ENCODE measurements at places on chromosomes 6 and 20.
A peak's percentile ranks its signal among the peaks of the same experiment; 100 is the strongest.

- DNase-seq, result no peak
Observed at GRCh38 chr20:35617397-35618262, 2.0 kb downstream of the SPAG4 start.

DNA sequence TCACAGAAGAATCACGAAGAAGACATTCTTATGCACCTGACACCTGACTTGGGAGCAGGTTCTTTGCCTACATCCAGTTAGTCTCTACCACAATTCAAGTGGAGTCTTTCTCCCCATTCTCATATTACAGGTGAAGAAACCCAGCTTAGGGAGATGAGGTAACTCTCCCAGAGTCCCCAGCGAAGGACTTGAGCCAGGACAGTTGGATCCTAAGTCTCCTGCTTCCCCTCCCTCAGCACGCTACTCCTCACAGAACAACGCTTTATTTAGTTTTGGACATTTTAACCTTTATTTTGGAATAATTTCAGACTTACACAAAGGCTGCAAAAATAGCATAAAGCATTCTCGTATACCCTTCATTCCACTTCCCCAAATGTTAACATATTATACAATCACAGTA is 824 bp upstream of the CSTL1 start:
- no peak for DNase-seq

- DNase-seq, result peak; percentile 75
Observed at GRCh38 chr20:57398231-57398821, 7.1 kb downstream of the RBM38 start.

GRCh38 chr6:53926505-53926904 is 131.7 kb downstream of the LRRC1 start:
- DNase-seq, result no peak

DNA sequence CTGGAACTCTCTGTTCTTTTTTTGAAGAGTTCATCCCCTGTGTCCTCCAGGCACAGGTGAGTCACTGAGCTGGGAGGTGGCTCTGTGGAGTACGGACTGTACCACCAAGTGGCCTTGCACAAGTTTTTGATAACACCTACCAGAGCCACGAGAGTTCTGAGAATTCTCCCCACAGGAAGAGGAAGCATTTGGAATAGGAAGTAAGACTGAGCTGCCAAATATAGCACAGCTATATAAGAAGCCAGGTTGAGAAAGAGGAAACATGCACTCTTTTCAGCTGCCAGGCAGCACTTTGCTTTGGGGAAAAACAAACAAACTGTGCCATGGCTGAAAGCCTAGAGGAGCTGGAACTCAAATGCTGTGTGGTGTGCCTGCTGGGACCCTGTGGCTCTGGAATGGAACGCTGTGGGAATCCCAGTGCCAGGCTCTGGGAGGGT is 70.8 kb upstream of the RIPOR2 start:
- peak; percentile 70 for DNase-seq

- DNase-seq, result no peak
Observed at GRCh38 chr20:11229772-11230171, 556.0 kb upstream of the JAG1 start.

GRCh38 chr20:25280574-25281535 is 33.0 kb downstream of the PYGB start:
- no peak for DNase-seq

DNA sequence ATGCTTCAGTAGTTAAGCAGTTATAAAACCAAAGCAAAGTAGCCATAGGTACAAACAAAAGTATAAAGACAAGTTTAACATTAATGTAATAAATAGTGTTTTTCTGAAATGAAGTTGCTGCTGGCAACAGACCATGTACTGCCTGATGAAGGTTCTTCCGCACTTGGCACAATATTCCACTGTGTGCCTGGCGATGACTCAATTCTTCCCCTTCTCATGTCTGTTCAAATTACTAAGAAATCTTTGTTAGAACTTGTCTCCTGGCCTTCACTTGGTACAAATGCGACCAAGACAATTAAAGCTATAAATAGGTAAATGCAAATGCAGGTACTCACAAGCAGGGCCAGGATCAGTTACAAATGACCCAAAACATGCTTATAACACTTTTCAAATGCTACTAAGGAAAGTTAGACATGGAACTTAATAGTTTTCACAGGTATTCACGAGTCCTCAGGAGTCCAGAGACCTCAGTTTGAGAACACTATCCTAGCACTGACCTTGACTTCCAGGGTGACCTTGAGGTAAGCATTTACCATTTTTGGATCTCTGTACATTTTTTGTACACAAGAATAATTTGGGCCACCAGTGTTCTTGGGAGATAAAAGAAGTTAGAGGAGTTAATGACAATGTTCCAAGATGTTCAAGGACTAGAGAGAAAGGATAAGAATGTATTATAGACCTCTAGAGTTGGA is 8.1 kb upstream of the DDR1 start:
- DNase-seq, result no peak

DNA sequence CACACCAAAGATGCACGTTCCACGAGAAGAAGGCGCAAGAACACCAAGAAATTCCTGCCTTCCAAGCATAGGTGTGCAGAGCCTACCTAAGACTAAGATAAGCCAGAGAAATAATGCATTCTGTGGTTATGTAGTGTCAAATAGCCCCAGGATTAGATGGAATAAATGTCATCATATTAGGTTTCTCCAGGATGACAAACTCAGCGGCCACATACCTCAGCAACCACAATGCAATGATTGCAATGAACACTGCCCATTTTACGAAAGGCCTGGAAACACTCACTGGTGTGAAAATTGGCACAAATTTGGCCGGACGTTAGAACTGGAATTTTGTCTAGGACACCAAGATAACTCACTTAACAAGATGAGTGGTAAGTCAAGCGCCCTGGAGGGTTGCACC is 129.7 kb downstream of the SLC22A3 start:
- no peak for DNase-seq

- DNase-seq, result no peak
Observed at GRCh38 chr20:23346002-23346401, 4.6 kb upstream of the NXT1 start.

DNA sequence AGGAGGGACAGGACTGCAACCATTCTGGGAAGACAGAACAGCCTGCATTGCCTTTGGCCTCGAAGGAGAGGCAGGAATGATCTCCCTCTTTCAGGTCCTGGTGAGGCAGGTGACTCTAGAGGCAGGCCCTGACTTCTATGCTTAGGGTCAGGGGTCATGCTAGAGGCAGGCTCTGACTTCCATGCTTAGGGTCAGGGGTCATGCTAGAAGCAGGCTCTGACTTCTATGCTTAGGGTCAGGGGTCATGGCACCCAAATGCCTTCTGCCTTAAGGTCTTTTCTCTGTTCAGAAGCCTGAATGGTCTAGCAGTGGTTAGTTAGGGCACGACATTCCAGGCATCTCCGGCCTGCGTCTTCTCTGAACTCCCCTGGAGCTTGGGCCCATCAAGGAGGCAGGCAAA is 35.1 kb upstream of the AAR2 start:
- DNase-seq, result no peak

DNA sequence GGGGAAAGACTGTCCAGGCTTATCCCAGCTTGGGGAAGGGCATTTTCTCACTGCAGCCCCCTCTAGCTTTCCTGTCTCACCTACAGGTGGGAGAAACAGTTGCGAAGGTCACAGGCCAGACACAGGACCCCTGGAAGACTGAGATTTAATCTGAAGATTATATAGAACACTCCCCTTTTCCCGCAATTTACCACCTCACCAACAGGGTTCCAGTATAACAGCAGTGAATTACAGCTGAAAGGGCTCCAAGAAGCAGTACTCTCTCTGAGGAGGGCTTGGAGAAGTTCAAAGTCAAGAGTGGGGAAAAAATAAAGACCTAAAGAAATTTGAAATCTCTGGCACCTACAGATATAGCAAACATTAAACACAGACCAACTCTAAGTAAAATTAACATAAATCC is 111.9 kb downstream of the ANKRD60 start:
- DNase-seq, result no peak

DNA sequence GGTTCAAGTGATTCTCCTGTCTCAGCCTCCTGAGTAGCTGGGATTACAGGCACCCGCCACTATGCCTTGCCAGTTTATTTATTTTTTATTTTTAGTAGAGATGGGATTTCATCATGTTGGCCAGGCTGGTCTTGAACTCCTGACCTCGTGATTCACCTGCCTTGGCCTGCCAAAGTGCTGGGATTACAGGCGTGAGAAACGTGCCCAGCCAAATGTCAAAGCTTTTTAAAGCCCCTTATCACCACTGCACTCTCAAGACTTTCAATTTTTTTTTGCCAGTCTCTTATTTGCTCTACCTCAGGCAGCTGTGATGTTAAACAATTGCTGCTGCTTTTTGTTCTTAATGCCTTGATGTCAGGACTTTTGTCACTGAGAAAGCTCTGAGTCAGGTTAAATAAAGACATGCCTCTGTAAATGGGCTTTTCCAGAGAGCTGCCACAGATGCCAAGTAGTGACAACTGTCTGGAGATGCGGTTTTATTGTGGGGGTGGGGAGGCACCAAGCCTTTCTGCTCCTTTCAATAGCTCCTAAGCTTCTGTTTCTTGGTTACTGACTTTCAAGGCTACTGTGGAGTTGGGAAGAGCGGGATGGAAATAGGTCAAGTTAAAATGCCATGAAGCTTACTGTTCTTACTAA is 29.2 kb downstream of the RSPH3 start:
- DNase-seq, result no peak

DNA sequence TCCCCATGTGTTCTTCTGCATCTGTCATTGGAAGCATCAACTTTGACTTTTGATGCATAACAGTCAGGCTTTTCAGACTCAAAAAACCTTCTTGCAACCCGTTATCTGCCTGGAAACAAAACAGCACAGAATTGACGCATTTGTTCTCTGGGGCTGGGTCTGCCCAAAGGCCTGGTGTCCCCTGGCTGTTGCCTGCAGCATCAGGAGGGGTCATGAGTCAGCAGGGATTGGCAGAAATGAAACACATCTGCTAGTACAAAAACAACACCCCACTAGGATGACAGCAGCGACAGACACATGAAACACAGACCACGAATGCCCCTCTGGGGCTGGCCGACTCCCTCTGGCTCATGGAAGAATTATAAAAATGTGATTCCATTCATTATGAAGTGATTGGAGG is 157.6 kb upstream of the INSM1 start:
- DNase-seq, result no peak

DNA sequence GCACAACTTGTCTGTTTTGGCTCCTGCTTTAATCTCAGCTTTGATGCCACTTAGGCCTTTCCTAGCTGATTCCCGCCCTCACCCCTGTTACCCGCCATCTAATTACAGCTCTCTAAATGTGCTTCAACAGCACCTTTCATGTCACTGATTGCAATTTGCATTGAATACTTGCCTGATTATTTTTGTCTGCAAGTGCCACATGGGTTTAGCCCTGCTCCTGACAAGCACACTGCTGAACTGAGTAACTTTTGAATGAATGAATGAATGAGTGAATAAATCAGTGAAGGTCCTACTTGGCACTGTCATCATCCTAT is 591 bp upstream of the DCBLD1 start:
- DNase-seq, result no peak

GRCh38 chr20:34713194-34713943 is 9.2 kb downstream of the TP53INP2 start:
- DNase-seq, result no peak

- DNase-seq, result no peak
Observed at GRCh38 chr20:45857882-45858216, 435 bp downstream of the ZSWIM3 start.

GRCh38 chr6:122839906-122840305 is 50.8 kb downstream of the SMPDL3A start:
- no peak for DNase-seq

DNA sequence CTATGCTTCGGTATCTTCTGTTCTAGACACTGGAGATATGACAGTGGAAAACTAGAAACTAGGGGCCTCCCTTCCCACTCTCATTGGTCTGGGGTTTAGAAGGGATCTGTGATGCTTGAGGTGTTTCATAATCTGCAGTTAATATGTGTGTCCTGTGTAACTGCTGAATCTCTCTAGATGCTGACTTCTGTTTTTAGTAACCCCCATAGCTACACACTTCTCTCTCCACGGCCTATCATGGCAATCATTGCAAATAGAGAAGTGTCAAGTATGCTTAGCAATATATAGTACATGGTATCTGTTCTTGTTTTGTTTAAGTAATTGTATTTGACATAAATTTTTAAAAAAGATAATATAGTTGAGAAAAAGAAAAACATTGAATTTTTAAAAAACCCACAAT is 394.6 kb upstream of the MMS22L start:
- no peak for DNase-seq

DNA sequence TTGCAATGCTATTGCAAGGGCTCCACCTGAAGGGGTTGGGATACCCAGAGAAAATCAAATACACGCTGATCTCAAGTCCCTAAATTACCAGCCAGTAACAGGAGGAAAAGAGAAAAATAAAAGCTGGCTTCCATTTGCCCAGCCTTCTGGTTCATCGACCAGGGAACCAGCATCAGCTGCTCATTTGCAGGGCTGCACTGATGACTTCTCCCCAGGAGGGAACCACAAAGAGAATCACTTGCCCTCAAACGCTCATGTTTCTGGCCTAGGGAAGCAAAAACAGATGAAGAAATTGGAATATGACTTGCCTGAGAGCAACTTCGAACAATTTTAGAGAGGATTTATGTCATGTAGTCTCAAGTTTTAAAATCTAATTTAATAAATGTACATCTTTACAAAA is 119.7 kb downstream of the SH3BGRL2 start:
- DNase-seq, result no peak

- DNase-seq, result no peak
Observed at GRCh38 chr6:91198588-91199255, 611.9 kb upstream of the MAP3K7 start.

DNA sequence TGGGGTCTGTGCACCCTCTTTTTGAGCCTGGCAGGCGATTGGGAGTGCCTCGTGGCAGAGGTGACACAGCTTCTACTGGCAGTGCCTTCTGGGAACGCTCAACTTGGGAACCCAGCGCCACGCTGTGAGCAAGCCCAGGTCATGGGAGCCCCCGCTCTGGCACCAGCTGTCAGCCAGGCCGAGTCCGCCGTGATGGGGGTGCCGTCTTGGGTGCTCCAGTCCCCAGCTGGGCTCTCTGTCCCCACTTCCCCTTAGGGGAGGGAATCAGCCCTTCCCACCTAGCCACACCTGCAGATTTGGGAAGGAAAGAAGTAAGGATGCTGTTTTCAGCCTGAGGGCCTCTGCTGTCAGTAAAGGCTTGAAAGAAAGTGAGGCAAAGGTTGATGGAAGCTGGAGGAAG is 31.0 kb upstream of the NTSR1 start:
- no peak for DNase-seq

GRCh38 chr6:15904651-15905376 is 224.1 kb upstream of the MYLIP start:
- DNase-seq, result no peak

- DNase-seq, result no peak
Observed at GRCh38 chr6:165686596-165687365, 23.7 kb upstream of the PDE10A start.

DNA sequence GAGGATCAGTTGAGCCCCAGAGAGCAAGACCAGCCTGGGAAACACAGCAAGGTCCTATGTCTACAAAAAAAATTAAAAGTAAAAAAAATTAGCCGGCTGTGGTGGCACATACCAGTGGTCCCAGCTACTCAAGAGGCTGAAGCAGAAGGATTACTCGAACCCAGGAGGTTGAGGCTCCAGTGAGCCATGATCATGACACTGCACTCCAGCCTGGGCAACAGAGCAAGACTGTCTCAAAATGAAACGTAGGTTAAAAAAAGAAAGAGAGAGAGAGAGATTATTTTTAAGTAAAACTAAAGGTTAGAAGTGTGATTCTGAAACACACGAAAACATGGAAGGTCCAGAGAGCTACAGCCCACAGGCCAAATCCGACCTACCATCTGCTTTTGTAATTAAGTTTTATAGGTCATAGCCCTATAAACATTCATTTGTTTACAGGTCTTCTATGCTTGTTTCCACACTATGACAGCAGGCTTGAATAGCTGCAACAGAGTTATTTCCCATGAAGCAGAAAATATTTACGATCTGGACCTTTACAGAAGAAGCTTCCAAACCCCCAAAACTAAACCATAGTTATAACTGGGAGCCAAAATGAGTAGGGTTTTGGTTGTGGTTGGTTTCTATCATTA is 279.7 kb downstream of the GMDS start:
- no peak for DNase-seq
